ENCODE measurements at places on chromosomes 7 and 10. TPM values are rescaled to one million over a fixed set of nuclear protein-coding genes. Genes with fewer than 3 reads are reported as not detected.

- no peak overlapping the region for H3K27ac ChIP-seq
- DNase-seq: no peak
- H3K4me3 ChIP-seq: no peak overlapping the region
- no peaks in the 10 kb centered on the region for H3K4me1 ChIP-seq
- H3K27me3 ChIP-seq: no peaks in the 10 kb centered on the region
- no peaks in the 10 kb centered on the region for H3K36me3 ChIP-seq
Observed at GRCh38 chr10:120791316-120791715, 59.8 kb upstream of the WDR11 start.

DNA sequence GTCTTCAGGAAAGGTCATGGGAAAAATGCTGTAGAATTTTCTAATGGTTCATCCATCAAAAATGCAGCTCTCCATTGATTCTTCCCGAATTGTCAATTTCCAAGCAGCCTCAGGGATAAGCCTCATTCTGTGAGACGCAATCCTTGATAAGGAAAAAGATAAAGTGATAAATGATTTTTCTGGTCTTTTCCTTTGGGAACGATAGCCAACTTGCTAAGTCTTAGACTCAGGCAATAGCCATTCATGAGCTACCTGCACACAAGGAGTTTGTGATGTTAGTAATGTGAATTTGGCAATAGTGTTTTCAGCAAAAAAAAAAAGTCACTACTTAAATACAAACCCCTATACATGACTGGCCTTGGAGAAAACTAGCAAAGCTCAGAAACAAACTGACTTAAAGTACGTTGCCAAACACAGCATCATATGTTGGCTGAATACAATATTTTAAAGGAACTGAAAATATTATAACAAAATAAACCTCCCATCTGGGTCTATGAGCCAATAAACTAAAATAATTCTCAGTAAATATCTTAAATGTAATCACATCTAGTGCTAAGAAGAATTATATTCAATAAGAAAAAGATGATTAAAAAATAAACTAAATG, 75.5 kb downstream of the KLF6 start:
- H3K27ac ChIP-seq: no peak overlapping the region
- no peaks in the 10 kb centered on the region for H3K27me3 ChIP-seq
- DNase-seq: no peak
- no peaks in the 10 kb centered on the region for H3K4me1 ChIP-seq

GRCh38 chr7:148382596-148382995, 208.0 kb upstream of the C7orf33 start:
- H3K4me3 ChIP-seq: no peak overlapping the region
- H3K27ac ChIP-seq: no peak overlapping the region
- no peaks in the 10 kb centered on the region for H3K27me3 ChIP-seq
- H3K36me3 ChIP-seq: no peaks in the 10 kb centered on the region
- peak; percentile 44 for DNase-seq

Gene RNF133
- 2.1 TPM for total RNA-seq

Gene TEX36
- not detected for total RNA-seq

- no peaks in the 10 kb centered on the region for H3K4me1 ChIP-seq
- no peak for DNase-seq
- no peak overlapping the region for H3K27ac ChIP-seq
Observed at GRCh38 chr10:81953420-81953819, 78.4 kb downstream of the NRG3 start.

GRCh38 chr7:91379991-91380390, 115.8 kb downstream of the FZD1 start:
- no peaks in the 10 kb centered on the region for H3K4me1 ChIP-seq
- no peak overlapping the region for H3K4me3 ChIP-seq
- no peak overlapping the region for H3K27ac ChIP-seq
- peak; percentile 66 for DNase-seq

- no peak for DNase-seq
- H3K36me3 ChIP-seq: no peaks in the 10 kb centered on the region
- H3K27me3 ChIP-seq: peaks cover 3% of the 10 kb centered on the region
- no peak overlapping the region for H3K4me3 ChIP-seq
Observed at GRCh38 chr10:124459395-124459794, 2.2 kb upstream of the LHPP start.

GRCh38 chr10:47369251-47369894, 14.7 kb downstream of the ZNF488 start:
- H3K4me1 ChIP-seq: no peaks in the 10 kb centered on the region
- no peaks in the 10 kb centered on the region for H3K27me3 ChIP-seq
- no peak for DNase-seq
- no peak overlapping the region for H3K27ac ChIP-seq

DNA sequence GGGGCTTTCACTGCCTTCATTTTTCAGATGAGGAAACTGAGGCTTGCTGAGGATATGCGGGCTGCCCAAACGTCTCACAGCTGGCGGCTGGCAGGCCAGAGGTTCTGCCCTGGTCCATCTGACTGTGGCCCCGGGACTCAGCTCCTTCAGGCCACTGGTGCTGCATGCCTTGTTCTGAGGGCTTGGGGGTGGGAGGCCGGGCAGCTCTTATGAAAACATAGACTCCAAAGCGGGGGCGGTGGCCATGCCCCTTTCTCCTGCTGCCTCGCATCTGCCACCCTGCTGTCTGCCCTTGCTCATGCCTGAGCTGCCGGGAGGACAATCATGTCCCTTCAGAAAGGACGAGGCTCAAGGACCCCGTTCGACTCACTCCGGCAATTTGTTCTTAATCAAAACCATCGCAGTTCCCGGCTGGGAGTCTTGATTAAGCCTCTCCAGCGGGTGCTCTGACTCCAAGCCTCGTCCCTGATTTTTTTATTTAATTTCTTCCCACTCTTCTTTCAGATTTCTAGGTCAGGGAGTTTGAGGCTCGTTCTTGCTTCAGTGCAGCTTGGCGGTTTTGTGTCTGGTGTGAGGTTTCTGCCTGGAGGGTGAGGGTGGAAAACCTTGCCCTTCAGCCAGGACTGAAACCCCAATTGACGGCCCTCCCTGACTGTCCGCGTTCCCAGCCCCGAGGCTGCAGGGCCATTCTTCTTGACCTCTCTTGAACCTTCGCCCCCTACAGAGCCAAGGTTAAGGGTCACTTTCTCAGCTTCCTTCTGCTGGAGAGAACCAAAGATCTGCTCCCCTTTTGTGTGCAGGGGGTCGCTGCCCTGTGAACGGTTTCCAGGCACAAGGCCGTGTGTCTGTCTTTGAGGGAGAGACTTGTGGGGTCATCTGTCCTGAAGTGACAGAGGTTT, 120.8 kb downstream of the DNAJB6 start:
- DNase-seq: no peak
- H3K27me3 ChIP-seq: peaks cover 4% of the 10 kb centered on the region
- no peak overlapping the region for H3K27ac ChIP-seq
- no peaks in the 10 kb centered on the region for H3K36me3 ChIP-seq
- H3K4me1 ChIP-seq: no peaks in the 10 kb centered on the region

- H3K4me3 ChIP-seq: no peak overlapping the region
- peaks cover 15% of the 10 kb centered on the region for H3K4me1 ChIP-seq
- DNase-seq: no peak
- no peak overlapping the region for H3K27ac ChIP-seq
Observed at GRCh38 chr7:127382301-127383085, 10.0 kb downstream of the ZNF800 start.

GRCh38 chr10:91007655-91008054, 86.8 kb upstream of the ANKRD1 start:
- H3K27ac ChIP-seq: no peak overlapping the region
- H3K4me1 ChIP-seq: peaks cover 9% of the 10 kb centered on the region
- no peaks in the 10 kb centered on the region for H3K27me3 ChIP-seq
- DNase-seq: no peak
- H3K36me3 ChIP-seq: no peaks in the 10 kb centered on the region
- H3K4me3 ChIP-seq: no peak overlapping the region
